Left hindlimb (tissue), 1 donor: ENCODE measurements at places on chromosomes 16 and 17.

GRCh38 chr17:57292091-57292490 lies 35.8 kb downstream of the MSI2 start:
- DNase-seq, result no peak

- no peak for DNase-seq
These were observed 1.3 kb downstream of the CACNG4 start for GRCh38 chr17:66965801-66966262.

DNA sequence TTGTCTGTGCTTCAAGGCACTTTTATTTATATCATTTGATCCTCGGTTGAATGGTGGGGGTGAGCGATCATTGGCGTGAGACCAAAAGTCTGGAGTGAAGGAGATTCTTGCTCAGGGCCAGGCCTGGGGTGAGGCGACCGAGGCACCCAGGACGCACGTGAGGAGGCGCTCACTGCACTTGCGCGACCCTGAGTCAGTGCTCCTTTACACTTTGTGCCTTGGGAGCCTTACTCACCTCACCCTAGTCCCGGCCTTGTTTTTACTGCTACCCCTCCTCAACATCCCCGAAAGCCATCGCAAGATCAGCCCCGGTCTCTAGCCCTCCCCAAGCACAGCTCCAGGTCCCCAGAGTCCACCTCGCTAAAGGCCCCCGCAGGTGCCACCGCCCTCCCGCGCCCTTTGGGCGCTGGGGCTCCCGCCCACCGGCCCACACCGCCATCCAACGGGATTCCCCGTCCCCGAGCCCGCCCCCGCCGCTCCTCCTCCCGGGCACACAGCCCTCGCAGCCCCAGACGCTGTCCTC lies 496 bp downstream of the EZH1 start:
- DNase-seq, result no peak

GRCh38 chr17:5838661-5839300 lies 231.4 kb upstream of the WSCD1 start:
- no peak for DNase-seq

- no peak for DNase-seq
These were observed 152.6 kb downstream of the CDH11 start for GRCh38 chr16:64969221-64969620.

DNA sequence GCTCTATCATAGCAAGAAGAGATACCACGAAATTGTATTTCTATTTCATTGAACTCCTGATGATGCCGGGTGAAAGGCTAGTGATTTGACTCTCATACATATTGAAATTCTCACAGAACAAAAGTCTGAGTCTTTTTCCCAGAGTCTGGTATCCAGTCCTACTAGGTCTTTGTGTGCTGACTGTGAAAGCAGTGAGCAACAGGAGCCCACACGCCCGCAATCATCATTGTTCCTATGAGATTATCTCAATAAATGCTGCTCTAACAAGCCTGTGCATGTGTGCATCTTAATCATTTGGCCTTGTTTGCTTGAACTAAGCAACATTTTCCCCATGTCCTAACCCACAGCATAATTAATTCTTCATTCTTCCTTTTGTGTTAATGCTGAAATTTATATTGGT lies 1466.0 kb downstream of the CDH11 start:
- DNase-seq, result no peak

GRCh38 chr17:18191967-18192366 lies 8.3 kb downstream of the ALKBH5 start:
- no peak for DNase-seq

DNA sequence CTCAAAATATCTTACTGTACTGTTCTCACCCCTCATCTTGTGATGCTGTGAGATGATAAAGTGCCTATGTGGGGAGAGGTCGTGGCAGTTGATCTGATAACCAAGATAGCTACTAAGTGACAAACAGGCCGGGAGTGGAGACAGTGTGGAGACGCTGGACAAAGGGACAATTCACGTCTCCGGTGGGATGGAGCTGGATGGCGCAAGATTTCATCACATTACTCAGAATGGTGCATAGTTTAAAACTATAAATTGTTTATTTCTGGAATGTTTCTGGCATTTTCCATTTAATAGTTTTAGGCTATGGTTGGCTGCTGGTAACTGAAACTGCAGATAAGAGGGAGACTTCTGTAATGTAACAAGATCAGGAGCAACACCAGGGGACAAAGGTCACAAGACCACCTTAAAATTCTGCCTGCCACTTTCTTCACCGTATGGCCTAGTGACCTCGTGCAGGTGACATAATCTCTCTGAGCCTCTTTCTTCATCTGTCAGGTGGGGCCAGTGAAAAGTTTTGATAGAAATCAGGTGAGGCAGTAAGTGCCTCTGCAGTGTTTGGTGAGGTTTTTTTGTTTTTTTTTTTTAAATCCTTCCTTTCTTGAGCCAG lies 54.4 kb upstream of the LGALS9 start:
- no peak for DNase-seq

DNA sequence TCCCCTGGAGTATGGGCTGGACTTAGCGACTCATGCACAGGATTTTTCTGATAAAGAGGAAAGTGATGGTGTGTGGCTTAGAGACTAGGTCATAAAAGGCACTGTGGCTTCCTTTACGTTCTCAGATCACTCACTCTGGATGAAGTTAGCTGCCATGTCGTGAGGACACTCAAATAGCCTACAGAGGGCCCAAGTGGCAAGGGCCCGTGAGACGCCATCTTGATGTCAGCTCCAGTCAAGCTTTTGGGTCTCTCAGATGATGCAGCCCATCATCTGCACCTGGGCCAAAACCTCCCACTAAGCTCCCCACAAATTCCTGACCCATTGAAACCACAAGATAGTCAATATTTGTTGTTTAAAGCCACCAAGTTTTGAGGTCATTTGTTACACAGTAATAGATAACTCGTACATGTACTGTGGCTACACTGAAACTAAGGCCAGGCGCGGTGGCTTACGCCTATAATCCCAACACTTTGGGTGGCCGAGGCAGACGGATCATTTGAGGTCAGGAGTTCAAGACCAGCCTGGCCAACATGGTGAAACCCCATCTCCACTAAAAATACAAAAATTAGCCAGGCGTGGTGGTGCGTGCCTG lies 14.7 kb downstream of the ST6GALNAC2 start:
- no peak for DNase-seq

DNA sequence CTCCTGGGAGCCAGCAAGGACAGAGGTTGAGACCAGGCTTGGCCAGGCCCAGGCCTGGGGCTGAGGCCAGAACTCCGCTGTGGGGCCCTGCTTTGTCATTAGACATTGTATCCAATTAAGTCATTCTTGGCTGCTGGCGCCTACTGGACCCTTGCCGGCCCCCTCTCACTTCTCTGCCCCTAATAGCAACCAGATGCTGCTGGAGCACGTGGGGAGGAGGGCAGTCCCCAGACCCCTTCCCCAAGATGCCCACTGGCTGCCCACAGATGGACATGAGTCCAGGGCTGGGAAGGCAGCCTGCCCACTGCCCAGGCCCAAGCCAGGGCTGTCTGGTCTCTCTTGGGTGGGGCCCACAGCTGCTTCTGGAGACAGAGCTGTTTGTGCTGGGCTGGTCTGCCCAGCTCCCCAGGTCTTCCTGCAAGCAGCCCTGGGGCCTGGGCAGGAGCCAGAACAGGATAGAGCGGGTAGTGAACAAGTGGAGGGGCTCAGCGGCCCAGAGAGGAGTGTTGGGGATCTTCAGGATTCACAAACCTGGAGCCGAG lies 7.8 kb downstream of the PLXDC1 start:
- DNase-seq, result peak; percentile 83

DNA sequence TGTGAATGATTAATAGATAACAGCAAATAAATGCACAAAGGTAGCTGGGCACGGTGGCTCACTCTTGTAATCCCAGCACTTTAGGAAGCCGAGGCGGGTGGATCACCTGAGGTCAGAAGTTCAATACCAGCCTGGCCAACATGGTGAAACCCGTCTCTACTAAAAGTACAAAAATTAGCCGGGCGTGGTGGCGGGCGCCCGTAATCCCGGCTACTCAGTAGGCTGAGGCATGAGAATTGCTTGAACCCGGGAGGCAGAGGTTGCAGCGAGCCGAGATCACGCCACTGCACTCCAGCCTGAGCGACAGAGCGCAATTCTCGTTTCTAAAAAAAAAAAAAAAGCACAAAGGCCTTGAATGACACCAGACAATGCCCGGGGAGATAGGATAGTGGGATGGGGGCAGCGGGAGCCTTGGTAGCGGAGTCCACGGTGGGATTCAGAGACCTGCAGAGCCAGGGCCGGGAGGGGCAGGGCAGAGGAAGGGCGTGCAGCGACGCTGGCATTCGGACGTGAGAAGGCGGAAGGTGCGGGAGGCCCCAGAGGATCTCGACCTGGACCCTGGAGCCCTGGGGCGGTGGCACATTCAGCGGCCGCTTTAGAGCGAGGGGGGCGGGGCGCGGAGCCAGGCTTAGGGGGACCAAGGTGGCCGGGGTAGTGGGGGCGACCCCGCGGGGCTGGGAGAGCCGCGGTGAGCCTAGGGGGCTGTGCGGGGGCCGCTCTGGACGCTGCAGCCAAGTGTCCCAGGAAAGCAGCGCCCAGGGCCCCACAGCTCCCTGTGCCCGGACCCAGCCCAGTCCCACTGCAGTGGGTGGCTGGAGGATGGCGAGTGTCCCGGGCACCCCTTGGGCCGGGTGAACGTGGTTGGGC lies 999 bp upstream of the FLYWCH2 start:
- DNase-seq, result no peak

DNA sequence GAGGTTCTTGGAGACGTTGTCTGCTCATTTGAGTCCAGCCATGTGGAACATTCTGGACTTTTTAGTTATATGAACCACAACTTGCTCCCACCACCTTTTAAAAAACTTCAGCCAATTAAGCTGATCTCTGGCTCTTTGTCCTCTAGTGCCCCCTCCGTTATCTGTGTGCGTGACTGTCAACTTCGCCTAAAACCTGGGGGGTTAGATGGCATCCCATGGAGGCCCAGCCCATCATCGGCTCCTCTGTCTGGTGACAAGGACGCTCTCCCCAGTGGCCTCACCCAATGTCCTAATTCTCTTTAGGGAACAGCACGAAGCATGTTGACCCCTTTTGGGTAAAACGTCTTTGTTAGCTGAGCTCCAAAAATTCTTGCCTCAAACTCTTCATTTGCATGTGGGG lies 341.0 kb upstream of the TNRC6C start:
- DNase-seq, result no peak

- no peak for DNase-seq
These were observed 11.8 kb downstream of the CNGB1 start for GRCh38 chr16:57959121-57959520.

DNA sequence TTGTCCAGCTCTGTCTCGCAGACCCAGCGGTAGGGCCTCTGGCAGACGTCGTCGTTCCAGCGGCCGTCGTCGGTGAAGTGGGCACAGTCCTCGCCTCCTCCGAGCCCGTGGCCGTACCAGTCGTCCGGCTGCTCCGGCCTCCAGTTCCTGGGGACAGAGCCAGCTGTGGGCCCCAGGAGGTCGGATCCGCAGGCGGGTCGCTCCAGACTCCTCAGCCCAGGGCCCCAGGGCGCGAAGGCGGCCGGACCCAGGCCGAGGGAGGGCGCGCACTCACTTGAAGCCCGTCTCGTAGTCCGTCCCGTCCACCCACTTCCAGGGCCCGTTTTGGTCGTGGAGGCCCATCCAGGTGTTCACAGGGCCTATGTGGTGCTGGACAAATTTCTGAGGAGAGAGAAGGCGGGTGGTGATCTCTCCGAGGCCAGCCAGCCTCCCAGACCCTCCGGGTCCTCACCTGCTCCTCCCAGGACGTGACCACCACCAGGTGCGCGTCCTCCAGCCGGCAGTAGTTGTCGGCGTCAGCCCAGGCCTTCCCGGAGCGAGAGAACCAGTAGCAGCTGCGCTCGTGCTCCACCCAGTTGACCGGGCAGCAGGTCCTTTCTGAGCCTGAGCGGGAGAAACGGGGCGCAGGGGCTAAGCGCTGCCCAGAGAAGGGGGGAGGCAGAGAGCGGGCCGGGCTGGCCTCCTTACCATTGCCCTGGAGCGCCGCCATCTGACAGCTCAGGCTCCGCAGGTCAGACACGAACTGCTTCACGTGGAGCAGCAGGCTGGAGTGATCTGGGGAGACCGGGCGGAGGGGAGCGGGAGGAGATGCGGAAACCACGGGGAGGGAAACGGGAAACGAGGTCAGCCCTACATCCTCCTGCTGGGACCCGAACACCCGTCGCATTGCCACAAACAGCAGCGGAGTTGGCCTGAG lies 5.2 kb downstream of the ASGR1 start:
- peak; percentile 77 for DNase-seq

DNA sequence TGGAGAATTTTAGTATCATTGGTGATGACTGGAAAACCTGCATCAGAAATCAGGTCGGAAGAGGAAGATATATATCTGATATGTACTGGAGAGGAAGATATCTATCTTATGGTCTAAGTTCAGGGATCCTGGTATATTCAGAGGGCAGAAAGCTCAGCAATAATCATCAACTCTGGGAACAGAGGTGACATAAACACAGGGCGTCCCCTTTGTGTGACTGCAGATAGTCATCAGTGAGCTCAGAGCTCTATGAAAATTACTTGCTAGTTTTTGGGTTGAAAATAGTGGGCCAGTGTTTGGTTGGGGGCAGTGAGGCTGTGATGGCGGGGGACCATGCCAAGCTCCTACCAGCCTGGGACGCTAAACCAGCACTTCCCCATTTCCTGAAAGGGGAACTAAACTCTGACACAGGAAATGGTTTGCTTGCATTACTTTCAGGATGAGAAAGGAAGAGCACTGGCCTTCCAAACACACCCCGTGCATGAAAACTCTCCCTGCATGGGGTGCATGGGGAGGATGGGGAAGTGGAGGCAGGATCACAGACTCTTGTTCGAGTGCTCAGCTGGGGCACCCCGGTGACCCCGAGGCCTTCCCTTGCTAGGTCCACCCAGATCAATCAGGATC lies 15.8 kb downstream of the NOD2 start:
- no peak for DNase-seq

- DNase-seq, result no peak
These were observed 10.6 kb upstream of the HOXB2 start for GRCh38 chr17:48555258-48556228.
